NCI-H510A treated with DMSO at 0.1 percent for 48 hours (cell line): ENCODE measurements at places on chromosomes 4 and X.

DNA sequence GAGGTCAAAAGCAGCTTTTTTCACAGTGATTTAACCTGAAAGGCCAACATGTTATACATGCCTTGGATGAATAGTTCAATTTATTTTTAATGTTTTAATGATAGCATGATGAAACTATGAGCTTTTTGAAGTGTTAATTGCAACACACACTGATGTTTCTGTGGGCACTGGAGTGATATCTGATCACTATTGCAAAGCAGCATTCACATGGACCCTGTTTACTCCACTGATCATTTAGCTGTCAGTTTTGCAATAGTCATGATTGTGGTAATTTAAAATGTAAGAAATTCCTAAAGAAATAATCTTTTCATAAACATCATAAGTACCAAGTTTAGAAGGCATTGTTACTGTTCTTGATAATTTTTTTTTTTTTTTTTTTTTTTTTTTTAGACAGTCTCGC, 74.1 kb downstream of the ARSJ start:
- no peak for DNase-seq

GRCh38 chrX:154750301-154751202, at the start of gene GAB3:
Gene GAB3 (minus strand): TSS chrX:154751077. CDS start chrX:154751025, 52 bp downstream.
- no peak for DNase-seq

DNA sequence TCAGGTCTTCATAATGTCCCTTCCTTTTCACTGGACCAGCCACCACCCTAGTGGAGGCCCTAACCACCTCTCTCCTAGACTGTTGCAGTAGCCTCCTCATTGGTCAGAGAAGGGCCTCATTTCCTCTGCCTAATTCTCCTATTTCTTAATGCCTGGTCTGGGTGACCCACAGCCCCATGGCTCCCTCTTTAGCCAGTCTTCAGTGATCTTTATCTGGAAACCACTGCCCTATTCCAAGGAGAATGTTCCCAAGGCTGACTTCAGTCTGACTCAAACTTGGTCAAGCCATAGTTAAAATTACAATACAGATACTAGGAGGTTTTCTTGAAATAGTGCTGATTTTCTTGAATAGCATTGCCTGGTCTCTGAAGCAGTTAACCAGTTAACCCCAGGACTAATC, 53.6 kb upstream of the PRPS1 start:
- DNase-seq: no peak

DNA sequence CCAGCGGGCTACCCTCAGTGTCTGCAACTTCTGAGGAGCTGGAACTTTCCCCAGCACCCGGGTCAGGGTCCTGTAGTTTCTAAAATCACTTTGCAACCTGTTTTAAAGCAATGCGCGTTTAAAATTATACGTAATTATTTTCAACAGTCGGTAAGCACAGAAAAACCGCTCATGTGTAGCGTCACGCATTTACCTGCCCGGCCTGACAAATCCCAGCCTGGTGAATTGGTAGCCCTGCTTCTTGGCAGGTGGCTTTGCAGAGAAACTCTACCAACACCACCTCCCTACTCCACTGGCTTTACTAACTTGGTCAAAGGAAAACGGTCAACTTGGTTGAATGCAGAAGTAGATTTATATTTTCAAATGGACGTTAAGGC, 640 bp downstream of the BANK1 start:
- DNase-seq: peak; percentile 40

DNA sequence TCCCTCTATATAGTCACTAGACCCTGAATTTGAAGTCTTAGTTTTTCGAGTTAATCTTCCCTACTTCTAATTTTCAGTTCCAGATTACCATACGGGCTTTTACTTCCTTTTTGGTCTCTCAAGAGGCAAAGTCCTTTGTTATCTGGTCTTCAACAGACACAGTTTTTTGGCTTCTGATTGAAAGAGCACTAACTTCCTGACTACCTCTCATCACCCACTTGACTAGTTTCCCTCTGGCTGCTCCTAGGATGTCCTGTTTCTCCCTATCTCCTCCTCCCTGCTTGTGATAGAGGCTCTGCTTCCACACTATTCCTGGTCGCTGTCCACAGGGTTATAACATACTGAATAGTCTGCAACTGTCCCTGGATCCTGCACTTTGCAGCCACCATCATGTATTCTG, 16.7 kb upstream of the WDR44 start:
- DNase-seq: no peak

DNA sequence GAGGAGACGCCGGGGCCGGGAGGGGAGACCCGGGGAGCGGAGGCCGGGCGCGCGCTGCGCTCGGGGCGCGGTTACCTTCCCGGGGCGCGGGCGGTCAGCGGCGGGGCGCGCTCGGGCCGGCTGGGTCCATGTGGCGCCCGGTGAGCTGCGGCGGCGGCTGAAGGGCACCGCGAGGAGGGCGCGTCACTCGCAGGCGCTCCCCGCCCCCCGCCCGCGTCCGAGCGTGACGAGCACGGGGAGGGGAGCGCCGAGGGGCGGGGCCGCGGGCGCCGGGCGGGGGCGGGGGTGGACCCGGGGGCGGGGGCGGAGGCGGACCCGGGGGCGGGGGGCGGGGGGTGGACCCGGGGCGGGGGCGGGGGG, at the start of gene CPLX1:
TSS of gene CPLX1 (minus strand) at position 159 of the 360 bp plus-strand sequence. CDS start 1,607 bp downstream, outside the sequence.
- DNase-seq: peak; percentile 6

- no peak for DNase-seq
Observed at GRCh38 chrX:84156821-84157220, 31.2 kb downstream of the RPS6KA6 start.

DNA sequence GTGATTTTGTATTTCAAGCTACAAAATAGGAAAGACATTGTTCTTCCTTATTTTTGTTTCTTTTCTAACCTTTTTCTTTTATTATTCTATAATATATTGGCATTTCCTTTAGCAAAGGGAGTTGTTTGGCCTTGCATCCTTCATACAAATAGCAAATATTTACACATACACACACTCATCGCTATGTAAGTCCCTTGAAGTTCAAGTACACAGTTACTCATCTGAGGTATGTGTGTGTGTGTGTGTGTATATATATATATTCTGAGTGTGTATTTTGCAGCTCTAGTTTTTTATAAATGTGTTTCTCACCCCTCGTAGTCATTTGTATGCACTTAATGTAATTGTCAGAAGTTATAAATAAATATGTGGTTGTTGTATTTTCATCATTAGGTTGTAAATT, 724.8 kb upstream of the MAGEB2 start:
- no peak for DNase-seq

DNA sequence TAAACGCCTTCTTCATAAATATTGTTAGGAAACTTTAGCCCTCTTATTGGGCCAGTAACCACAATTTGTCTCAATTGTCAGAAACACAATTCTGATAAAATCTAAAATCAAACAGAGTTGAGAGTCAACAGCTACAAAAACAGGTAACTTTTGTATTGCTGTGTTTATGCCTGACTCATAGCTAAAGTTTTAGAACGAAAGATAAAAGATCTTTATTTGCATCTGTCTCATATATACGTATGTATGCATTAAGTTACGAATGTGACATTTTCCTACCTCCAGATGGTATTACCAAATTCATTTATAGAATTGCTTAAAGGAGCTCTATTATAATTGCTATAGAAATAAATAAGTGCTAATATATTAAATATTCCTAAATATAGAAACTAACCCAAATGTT, 887.9 kb upstream of the NDST4 start:
- DNase-seq: no peak

- no peak for DNase-seq
Observed at GRCh38 chr4:99714179-99714578, 56.6 kb upstream of the C4orf54 start.

DNA sequence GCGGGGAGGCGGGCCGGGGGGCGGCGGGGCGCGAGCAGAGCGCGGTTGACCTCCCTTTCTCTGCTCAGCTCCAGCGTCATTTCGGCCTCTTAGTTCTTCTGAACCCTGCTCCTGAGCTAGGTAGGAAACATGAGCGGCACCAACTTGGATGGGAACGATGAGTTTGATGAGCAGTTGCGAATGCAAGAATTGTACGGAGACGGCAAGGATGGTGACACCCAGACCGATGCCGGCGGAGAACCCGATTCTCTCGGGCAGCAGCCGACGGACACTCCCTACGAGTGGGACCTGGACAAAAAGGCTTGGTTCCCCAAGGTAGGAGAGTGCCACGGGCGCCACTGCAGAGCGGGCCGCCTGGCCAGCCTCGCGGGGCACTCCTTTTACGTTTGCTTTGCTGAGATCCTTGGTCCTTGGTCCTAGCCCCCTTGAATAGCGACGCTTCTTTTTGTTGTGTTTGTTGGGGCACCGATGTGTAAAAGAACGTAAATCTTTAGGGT, at the start of gene HTATSF1:
TSS of gene HTATSF1 (plus strand) at position 37 of the 497 bp plus-strand sequence. CDS start at position 130, 93 bp downstream.
- DNase-seq: no peak

DNA sequence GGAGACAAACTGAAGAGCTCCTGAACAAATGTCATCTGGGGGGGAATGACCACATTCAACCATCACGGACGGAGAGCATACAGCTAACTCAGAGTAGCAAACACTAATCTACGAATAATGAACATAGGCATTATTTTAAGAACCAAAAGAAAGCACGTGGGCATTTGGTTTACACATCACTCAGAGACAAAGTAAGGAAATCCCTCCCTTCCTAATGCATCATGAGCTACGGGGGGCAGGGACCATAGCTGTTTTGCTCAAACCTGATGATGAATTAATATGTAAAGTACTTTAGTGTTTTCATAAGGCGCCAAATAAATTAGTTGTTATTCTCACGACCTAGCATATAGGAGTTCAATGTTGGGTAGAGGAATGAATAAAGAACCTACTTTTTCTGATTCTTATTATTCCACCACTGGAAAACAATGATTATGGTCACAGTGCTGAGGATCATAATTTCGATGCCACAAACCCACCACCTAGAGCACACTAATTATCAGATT, 11.7 kb upstream of the TMEM156 start:
- no peak for DNase-seq

DNA sequence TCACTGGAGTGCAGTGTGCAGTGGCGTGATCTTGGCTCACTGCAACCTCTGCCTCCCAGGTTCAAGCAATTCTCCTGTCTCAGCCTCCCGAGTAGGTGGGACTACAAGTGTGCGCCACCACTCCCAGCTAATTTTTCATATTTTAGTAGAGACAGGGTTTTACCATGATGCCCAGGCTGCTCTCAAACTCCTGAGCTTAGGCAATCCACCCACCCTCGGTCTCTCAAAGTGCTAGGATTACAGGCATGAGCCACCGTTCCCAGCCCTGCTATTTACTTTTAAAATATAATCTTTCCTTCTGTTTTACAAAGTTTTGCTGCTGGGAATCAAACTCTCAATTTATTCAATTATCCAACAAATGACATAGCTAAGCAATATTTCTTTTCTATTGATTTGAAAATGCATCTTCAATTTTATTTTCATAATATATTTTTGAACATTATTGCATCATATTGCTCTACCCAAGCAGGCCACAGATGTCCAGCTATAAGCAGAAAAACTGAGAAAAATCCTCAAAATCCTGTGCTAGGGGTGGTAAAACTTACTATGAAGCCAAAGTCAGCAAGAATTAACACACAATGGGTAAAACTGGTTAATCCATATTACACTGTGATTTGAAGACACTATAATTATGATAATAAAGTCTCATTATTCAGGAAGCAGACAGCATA, 5.2 kb downstream of the TIFA start:
- no peak for DNase-seq

DNA sequence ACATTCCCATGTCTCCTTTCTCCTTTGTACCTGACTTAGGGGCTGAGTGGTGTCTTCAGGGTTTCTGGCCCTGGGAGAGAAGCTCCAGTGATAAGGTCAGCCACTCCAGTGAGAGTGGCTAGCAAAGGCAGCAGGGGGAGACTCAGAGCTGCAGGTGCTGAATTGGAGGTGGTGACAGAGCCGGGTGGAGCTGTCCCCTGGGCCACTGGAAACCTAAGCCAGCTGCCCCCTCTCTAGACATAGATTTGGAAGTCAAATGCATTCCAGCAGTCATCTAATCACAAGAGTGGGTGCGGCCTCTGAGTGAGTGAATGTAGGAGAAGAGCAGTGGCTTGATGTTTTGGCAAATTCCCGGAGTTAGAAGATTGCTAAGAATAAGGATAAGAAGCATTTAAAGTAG, 28.5 kb downstream of the TRIM2 start:
- DNase-seq: peak; percentile 14

DNA sequence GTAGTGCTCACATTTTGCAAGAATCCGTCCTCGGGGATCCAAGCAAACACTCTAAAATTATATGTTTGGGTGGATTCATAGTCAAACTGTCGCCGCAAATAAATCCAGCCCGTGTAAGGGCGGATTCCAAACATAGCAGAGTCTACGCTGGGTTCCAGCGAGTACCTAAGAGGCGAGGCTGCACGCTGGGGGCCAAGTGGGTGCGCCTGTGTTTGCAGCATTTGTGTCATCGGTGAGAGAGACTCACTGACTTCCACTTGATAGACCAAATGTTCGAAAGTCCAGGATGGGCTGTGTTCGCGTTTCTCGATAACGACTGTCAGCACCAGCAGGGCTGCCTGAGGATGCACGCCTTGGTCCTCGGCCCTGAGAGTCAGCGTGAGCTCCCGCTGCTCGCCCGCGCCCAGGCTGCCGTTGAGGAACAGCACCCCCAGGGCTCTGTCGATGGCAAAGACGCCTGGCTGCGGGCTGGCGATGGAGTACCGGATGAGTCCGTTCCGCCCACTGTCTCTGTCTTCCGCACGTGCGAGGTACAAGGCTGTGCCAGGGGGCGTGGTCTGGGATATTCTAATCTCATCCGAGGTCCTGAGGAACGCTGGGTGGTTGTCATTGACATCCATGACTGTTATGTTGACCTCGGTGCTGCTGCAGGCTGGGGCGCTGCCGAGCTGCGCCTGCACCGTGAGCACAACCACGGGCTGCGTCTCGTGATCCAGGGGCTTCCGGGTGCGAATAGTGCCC, 158.7 kb downstream of the DCHS2 start:
- peak; percentile 45 for DNase-seq

DNA sequence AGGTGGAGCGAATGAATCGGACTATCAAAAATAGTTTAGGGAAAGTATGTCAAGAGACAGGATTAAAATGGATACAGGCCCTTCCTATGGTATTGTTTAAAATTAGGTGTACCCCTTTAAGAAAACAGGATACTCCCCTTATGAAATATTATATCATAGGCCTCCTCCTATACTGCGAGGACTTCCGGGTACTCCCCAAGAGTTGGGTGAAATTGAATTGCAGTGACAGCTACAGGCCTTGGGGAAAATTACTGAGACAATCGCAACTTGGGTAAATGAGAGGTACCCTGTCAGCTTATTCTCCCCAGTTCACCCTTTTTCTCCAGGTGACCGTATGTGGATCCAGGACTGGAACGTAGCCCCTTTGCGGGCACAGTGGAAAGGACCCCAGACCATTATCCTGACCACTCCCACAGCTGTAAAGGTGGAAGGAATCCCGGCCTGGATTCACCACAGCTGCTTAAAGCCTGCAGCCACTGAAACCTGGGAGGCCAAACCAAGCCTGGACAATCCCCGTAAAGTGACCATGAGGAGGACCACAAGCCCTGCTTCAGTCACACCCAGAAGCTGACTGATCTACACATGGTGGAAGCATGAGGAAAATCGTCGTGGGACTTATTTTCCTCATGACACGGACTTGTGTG, 1138.1 kb downstream of the ARAP2 start:
- DNase-seq: peak; percentile 46

DNA sequence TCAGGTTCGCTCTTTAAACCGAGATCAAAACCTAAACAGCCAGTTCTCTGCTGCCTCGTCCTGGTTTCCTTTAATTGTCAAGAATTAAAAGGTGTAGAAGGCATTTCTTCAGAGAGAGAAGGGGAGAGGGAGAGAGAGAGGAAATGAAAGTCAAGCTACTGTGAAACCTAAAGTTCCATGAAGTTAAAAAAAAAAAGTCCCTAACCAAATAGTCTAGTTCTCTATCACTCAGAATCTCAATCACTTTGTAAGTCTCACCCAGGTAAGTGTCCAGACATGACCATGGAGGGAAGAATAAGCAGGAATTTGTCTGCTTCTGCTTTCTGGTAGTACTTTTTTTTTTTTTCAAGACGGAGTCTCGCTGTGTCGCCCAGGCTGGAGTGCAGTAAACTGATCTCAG, 18.8 kb upstream of the SMIM14 start:
- DNase-seq: no peak
